T47D (cell line): ENCODE measurements at places on chromosomes 11 and 22.

DNA sequence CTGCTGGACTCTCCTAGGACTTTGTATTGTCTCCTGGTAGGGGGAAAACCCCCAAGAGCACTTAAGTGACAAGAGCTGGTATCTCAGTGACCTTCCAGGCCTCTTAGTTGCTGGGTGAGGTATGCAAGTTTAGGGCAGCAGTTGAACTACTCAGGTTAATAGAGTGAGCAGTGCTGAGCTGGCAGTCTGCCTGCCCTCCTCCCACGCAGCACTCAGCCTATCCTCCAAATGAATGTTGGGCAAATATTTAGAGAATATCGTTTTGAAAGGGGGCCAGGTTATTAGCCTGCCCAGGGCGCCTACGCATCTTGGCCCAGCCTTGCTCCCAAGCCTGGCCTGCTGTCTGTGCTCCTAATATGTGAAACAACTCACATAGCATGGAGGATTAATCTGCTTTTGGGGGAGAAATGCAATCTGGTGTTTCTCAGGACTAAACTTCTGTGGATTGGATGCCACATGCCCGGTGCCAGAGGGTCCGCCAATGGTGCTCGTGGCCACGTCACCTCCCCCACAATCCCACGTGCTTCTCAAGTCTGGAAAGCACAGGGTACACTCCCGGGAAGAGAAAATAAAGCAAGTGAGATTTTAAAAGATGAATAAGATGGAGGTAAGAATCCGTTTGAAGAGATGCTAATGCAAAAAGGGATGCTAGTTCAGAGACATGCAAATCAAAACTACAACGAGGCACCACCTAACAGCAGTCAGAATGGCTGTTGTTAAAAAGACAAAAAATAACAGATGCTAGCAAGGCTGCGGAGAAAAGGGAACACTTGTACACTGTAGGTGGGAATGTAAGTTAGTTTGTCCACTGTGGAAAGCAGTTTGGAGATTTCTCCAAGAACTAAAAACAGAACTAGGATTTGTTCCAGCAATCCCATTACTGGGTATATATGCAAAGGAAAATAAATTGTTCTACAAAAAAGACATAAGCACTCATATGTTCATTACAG is 67.7 kb downstream of the SPON1 start:
- no peak for DNase-seq

DNA sequence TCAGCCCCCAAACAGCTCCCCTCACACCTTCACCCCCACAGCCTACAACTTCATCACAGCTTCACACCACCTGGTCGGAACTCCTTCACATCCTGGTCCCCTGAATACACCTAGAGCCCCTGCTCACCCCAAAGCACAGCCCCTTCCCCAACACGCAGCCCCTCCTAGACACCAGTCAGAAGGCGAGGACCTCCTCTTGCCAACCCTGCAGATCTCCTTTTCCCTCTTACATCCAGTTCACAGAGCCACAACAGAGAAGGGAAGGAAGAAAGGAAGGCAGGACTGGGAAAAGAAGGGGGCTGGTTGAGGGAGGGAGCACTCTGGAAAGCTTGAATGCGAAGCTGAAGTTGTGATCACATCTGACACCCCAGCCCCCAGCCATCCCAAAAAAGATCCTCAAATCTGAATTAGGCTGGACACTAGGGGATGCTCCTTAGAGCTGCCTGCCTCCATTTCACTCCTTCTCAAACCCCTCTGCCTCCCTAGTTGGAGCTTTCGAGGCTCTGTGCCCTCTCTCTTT is 629 bp downstream of the CCKBR start:
- DNase-seq = no peak

GRCh38 chr11:2797121-2797711 is 88.4 kb downstream of the CDKN1C start:
- DNase-seq = no peak

DNA sequence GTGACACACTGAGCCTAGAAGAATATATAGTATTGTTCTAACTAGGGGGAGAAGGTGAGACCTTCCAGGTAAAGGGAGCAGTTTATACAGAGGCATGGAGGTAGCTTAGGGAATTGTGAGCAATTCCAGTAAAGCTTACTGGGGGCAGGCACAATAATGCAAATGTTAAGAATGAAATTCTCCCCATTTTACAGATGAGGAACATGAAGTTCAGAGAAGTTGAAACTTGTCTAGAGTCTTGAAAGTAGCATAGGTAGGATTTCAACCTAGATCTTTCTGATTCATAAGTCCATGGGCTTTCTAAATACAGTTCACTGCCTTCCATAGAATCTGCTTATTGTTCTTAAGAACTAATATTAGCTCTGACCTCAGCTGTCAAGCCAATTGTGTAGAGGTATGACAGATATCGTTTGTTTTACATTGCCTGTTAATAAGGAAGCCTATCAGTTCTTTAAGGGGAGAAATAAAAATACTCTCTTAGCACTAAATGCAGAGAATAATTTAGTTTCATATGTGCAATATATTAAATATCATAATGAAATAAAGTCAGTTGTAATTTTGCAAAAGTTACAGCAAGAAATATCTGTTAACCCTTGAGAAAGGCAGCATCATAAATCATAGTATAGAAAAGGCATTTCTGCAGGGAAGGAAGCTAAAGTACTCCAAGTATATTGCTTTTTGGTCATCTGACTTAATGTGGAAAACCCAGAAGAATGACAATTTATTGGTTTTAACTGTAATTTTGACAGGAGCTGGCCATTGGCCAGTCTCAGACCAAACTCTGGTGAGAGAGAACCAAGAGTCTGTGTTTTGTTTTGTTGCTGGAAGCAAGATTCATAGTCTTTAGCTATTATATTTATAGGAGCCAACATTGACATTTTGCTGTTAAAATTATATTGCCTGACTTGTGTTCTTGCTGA is 181.8 kb downstream of the UVRAG start:
- DNase-seq = no peak

DNA sequence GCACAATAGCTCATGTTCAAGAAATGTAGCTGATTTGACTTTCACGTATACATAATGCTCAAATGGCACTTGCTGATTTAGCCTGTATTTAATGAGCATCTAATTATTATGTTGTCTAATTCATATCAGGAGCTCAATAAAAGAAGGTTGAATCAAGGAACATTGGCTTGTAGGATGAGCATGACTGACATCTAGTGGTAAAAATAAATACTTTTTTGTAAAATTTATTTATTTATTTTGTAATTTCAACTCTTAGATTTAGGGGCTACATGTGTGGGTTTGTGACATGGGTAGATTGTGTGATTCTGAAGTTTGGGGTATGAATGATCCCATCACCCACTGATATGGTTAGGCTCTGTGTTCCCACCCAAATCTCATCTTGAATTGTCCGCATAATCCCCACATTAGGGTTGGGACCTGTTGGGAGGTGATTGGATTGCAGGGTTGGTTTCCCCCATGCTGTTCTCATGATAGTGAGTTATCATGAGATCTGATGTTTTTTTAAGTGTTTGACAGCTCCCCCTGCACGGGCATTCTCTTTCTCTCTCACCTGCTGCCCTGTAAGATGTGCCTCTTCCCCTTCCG is 1.7 kb upstream of the OR52E5 start:
- DNase-seq = no peak

DNA sequence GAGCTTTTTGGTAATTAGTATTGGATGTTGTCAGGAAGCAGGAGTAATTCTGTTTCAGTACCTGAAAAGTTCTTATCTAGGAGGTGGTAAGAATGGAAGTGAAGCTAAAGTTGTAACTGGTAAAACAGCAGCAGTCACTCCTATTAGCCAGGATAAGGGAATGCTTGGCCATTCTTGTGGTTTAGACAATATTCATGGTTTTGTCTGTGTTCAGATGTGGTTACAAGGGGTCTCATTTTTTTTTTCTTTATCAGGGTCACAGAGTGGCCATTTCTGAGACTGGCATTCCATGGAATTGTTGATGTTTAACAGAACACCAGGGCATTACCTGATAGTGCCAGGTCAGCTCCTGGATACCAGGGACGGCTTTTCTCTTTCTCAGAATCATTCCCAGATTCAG is 23.8 kb downstream of the TAF1D start:
- DNase-seq = no peak

- no peak for DNase-seq
These were observed 4.6 kb downstream of the LGALS12 start for GRCh38 chr11:63510360-63511047.

GRCh38 chr11:199782-200181 is 6.9 kb downstream of the SCGB1C1 start:
- DNase-seq = no peak

DNA sequence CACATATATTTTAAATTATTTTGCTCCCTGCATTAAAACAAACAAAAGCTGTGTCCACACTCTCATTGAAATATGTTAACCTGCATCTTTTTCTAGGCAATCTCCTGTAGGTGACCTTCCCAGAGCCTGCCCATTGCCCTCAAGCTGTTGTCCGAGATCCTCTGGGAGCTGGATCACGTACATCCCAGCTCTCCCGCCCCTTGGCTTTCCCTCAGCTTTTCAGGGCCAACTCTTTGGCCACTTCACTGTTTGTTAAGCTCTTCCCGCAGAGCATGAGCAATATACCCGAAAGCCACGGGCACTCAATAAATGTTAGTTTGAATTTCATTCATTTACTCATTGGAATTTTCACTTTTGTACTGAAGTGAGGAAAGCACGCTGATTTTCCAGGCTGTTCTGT is 32.2 kb downstream of the ELMOD1 start:
- no peak for DNase-seq

DNA sequence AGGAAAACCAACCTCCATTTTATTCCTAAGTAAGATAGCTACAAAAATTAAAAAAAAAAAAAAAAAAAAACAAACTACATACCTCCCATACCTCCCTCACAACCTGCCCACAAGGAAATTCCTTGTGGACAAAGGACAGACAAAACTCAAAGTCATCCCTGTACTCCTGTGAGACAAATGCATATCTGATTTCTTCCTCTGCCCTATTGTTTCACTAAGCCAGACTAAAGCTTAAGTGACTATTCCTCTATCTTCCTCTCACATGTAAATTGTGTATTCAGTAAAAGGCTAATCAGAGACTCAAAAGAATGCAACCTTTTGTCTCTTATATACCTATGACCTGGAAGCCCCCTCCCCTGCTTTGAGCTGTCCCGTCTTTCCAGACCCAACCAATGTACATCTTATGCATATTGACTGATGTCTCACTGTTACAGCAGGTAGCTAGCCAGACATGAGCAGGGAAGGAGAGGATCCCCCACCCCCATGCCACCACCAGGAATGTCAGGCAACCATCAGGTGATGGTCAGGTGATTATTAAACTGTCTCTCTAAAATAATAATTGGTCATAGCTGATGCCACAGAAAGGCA is 289.4 kb downstream of the SBF2 start:
- no peak for DNase-seq

GRCh38 chr11:24819006-24819405 is 322.2 kb downstream of the LUZP2 start:
- DNase-seq = no peak
